ENCODE measurements at places on chromosomes 5 and 9.

- DNase-seq, result no peak
Measured at GRCh38 chr9:75612205-75612604, 278.3 kb upstream of the PCSK5 start.

DNA sequence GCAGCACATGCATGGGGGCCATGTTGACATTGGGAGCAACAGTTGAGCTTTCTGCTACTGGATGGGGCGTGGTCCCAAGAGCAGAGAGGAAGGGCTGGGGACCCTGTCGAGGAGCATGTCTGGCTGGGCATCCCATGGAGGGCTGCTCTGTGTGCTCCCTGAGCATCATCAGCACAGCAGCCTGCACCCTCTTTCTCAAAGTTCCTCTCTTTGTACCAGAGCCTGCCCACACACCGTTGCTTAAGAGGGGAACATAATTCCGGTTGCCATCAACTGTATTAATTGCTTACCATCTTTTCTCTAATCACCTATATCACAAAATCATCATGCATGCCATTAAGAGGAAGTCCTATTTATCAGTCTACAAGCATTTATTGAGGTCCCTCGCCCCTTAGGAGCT is 55.2 kb upstream of the DIRAS2 start:
- DNase-seq, result no peak

- no peak for DNase-seq
Measured at GRCh38 chr9:133248726-133249295, 26.2 kb downstream of the ABO start.

GRCh38 chr5:150114102-150114641 is 27.8 kb upstream of the CSF1R start:
- no peak for DNase-seq

DNA sequence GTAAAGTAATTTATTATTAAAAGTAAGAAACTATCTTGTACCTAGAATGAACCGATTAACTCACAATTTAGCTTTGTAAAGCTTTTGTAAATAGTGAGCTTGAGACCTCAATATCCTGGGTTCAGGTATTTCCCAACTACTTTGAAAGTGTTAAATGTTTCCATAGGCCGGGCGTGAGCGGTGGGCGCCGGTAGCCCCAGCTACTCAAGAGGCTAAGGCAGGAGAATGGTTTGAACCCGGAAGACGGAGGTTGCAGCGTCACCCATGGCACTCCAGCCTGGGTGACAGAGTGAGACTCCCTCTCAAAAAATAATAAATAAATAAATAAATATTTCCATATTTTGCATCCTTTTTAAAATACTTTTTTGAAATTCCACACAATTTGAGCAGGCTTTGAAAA is 1.5 kb upstream of the ANKH start:
- no peak for DNase-seq

- DNase-seq, result no peak
Measured at GRCh38 chr5:36722900-36723299, 116.5 kb downstream of the SLC1A3 start.

- DNase-seq, result no peak
Measured at GRCh38 chr5:90168399-90168798, 241.2 kb downstream of the CETN3 start.

DNA sequence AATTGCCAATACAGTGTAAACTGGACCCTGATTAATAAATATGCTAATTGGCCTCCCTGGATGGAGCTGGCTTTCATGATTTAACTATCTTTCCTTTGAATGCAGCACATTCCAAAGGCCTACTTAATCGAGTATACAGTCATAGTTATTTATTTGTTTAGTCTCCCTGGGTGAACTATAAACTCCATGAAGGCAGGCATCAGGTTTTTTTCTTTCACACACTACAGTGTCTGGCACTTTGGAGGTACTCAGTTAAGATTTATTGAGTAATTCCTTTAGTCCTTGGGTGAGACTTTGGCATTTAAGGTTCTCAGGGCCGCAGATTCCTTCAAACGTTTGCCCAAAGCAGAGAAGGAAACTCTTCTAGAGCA is 20.5 kb downstream of the RUSC2 start:
- DNase-seq, result no peak

DNA sequence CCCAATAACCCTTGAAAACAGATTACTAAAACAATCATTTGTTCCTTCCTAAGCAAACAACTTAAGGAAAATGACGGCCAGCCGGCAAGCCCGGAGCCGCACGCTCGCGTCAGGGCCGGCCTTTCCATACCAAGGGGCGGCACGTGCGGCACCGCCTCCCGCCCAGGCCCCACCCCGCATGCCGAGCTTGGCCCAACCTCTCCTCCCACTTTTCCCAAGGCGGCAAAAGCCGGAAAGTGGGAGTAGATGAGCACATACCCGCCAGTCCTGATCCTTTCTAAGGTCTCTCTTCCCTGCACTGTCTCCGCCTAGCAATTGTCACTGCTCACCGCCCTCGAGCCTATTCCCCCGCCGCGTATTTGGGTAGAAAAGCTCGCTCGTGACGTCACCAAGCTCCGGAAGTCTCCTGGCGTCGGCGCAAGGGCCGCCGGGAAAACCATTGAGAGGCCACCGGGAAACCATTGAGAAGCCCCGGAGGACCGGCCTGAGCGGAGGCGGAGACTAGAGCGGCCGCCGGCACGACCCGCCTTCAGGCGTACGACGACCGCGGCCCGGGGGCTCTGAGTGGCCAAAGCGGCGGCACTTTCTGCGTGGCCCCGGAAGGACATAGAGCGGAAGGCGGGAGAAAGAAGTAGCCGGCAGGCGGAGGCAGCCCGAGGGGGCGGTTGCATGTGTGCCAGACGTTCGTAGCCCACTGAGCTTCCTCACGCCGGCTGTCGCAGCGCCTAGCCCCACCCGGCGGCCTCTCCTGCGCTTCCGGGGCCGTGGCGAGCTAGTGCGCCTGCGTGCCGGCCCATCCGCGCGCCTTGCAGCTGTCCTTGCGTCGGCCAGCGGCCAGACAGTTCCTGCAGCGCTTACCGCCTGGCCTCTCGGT is at the start of the genes NCBP1 and TSTD2:
Gene NCBP1, plus strand, starts transcription at position 837 of the 874 bp plus-strand sequence. CDS start 61 bp downstream, outside the sequence.
Gene TSTD2, minus strand, starts transcription at position 384 of the 874 bp plus-strand sequence. CDS start 5,806 bp downstream, outside the sequence.
- DNase-seq, result peak; percentile 96

DNA sequence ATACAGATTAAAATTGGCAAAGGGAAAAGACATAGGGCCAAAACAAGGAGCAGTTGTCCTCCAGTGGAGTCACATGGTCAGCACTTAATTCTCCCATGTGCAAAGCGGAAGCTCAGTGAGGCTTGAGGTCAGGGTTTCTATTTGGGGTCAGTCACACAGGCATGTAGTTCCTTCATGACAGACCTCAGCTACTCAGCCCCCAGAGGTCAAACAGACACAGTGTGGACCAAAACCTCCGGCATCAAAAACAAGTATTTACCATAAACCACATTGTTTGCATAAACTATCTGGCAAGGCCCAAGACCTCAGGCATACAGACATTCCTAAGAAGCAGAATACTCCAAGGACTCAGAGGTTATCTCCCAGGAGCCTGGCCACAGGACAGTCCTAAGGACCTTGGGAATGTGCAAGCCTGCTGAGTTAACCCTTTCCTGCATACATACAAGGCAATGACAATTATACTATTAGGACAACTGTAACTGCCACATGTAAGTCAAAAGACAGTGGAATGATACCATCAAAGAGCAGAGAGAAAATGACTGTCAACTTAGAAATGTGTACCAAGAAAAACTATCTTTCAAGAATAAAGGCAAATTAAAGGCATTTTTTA is 28.7 kb upstream of the FNIP1 start:
- no peak for DNase-seq

GRCh38 chr9:123929177-123929869 is 603 bp downstream of the DENND1A start:
- DNase-seq, result no peak

DNA sequence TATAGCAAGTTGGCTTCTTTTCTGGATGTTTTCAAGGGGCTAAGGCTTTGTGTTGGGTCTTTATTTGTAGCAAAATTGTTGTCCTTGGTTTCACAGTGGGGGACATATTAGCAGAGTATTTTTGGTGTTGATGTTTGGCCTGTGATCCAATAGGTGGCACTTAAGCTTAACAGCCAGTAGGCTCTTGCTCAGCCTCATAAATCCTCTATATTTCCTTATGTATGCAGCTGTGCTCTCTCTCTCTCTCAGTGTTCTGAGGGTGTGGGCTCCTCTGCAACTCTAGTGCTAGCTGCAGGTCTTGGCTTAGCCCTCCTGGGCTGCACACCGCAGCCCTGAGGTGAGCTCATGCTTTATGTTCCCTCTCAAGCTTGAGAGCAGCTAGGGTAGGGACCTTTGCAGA is 195.0 kb upstream of the GHR start:
- DNase-seq, result no peak

- no peak for DNase-seq
Measured at GRCh38 chr9:16450578-16450977, 419.9 kb downstream of the BNC2 start.

Measured in prostate gland (tissue), 2 donors.